Sigmoid colon (tissue), 7 donors: ENCODE measurements at places on chromosomes 6 and 20. TPM values are rescaled to one million over a fixed set of nuclear protein-coding genes. Genes with fewer than 3 reads are reported as not detected.
A peak's percentile ranks its signal among the peaks of the same experiment; 100 is the strongest.

- DNase-seq = no peak
These were observed 342.4 kb upstream of the PLCB4 start for GRCh38 chr20:8726460-8726859.

GRCh38 chr6:98634569-98634968 is 199.8 kb upstream of the POU3F2 start:
- no peak for DNase-seq

GRCh38 chr6:167351656-167352345 is 26.9 kb downstream of the TTLL2 start:
- DNase-seq = no peak

- no peak for DNase-seq
These were observed 379.9 kb upstream of the IRAK1BP1 start for GRCh38 chr6:78487401-78487800.

GRCh38 chr6:52435345-52435744 is 15.2 kb downstream of the EFHC1 start:
- DNase-seq = no peak

DNA sequence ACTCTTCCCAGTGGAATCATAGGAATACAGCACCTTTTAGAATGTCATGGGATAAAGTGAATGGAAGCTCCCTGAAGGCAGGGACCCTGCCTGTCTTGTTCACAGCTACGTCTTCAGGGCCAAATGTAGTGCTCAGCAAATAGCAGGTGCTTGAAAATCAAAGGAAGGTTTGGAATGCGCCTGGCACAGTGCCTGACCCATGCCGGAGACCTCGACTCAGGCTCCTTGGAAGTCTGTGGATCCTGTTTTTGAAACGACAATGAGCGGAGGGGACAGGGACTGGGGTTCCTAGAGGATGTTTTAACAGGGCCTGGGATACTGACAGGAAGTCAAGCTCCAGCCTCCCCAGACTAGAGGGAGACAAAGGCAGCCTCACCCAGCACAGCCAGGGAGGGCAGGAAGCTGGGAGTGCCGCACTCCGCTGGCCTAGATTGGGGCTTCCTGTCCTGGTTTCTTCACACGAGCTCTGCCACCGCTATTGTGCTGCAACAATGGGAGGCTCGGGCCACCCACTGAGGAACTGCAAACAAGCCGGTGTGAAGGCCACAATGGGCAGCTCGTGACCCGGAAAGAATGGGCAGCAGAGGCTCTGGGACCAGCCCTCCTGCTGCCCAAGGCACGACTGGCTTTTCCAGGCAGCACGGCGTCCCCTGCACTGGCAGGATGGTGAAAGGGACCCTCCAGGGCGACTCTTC is 76.7 kb downstream of the PREX1 start:
- no peak for DNase-seq

GRCh38 chr20:36314734-36315544 is 8.8 kb downstream of the DLGAP4 start:
- DNase-seq = peak; percentile 27

GRCh38 chr20:19407736-19408135 is 195.3 kb downstream of the SLC24A3 start:
- DNase-seq = no peak

DNA sequence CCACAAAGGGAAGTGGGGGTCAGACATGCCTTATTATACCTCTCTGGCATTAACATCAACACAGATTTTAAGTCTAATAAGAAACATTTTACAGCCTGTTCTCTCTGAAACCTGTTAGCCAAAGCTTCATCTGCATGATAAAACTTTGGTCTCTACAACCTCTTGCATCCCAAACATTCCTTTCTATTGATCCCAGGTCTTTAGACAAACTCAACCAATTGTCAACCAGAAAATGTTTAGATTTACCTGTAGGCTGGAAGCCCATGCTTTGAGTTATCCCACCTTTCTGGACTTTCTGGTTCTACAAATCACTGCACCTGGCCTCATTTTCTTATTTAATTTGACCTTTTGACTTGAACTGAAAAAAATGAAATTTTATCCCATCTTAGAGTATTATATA is 20.8 kb downstream of the MCM8 start:
- no peak for DNase-seq

The HRH3 gene
- not detected for total RNA-seq

The COX4I2 gene
- total RNA-seq = 1.1 TPM

The OR11A1 gene
- total RNA-seq = not detected

The NKX2-2 gene
- total RNA-seq = not detected

The FAM217A gene
- total RNA-seq = not detected

The RBL1 gene
- 3.1 TPM for total RNA-seq
